Stimulated activated CD8-positive, alpha-beta memory T cell treated with anti-CD3 and anti-CD28 coated beads, Interleukin-4, amount 100 ng/mL, for 4 hours (primary cell): ENCODE measurements at places on chromosomes 1 and 21.

DNA sequence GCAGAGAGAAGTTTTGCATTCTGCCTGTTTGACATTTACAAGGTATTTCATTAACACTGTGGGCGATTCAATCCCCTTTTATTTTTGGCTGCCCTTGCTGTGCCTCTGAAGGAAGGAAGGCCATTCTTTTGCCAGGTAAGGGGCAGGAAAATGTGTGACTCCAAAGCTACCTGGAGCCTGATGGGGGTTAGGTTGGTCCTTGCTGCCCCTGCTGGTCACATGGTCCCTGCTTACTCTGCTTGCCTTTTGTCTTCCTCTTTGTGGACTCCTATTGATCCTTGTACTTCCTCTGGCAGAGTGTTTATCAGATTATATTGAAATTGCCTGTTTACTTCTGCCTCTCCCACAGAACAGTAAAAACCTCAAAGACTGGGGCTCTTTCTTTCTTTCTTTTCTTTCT is 65.7 kb downstream of the ST6GALNAC3 start:
- no peak for DNase-seq

GRCh38 chr1:229941831-229942230 is 125.2 kb upstream of the GALNT2 start:
- no peak for DNase-seq

DNA sequence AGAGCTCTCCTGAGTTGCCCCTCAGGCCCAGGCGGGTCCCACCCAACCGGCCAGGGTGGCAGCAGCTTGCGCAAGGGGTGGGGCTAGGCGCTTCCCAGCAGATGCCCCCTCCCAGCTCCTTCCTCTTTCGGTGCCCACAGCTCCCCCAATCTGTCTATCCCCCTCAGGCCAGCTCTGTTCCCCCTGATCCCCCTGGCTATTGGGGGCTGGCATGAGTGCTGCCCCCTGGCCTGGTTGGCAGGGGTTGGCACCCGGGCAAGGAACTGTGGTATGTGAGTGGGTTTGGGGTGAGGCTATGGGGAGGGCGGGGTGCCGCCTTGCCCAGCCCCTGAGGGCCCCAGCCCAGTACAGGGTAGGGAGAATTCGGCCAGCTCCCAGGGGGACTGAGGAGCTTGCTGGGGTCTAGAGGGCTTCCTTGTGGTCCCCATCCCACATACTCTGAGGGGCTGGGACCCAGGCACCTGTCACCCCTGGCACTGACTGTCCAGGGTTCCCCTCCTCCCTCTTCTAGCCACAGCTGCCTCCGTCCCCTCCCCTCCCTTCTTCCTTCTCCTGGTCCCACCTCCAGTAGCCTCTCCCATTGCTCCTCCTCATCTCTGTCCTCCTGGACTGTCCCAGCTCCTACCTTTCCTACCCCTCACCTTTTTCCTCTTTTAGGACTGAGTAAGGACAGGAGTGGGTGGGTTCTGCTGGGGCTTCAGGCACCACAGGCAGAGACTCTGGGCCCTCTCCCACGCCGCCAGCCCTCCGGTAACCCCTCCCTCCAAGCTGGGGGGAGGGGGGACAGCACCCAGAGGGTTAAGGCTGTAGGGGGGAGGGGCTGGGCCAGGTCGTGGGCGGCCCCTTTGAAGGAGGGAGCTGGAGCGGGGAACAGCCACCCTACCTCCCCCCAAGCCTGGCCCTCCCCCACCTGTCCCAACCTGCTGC is 5.7 kb downstream of the ZBTB7B start:
- no peak for DNase-seq

DNA sequence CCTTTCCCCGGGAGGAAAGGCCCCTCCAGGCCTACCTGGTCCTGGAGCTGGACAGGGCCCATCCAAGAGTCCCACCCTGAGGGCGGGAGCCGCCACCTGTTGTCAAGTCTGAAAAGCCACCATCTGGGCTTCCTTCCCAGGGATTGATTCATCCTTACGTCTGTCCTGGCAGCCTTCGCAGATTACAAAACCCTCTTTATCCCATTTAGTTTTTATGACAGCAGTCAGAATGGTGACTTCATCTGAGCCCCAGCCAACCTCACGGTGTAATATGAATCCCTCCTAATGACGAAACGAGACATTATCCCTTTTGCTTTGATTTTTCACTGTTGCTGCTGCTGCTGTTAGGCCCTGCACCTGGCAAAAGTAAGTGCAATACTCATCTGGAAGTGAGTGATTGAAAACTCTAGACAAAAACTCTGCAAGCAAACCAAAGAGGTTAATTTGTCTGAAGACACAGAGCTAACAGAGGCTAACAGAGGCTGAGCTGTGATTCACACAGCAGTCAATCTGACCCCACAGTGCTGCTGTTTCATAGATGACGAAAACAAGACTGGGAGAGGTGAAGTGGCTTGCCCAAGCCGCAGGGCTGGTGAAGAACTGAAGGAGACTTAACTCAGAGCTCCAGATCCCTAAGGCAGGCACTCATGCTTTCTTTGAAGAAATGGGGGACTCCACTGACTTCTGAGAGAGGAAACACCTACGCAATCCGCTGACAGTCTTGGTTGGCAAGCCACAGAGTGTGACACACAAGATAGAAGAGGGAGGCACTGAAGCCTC is 30.0 kb upstream of the S100A7 start:
- DNase-seq = no peak

DNA sequence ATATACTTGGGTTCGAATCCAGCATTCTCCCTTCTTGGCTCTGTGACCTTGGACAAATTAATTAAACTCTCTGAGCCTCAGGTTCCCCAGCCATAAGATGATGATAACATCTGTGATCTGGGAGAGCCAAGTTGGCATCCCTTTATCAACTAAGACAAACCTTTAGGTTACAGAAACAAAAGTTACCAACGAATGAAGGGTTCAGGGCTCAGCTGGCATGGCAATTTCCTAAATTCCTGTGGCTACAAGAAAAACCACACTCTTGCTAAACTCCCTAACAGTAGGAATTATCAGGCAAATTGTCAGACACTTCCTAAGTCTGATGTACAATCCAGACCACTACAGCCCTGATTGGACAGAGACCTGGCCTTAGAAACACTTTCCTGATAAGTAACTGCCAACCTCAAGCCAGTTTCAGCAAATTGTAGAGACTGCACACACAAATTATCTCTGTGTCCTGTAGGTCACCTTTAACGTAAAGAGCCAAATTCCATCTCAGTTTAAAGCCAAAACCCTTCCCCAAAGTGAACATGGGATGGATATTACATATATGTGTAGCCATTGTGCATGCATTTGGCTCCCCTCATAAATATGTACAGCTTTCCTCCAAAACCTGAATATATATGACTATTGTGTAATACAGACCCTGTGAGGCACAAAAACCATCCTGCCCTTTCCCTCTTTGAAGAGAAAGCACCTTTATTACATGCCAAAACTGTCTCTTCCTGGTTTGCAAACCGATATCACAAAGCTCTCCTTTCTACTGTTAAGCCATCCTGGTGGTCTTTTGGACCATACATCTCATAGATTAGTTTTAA is 39.5 kb upstream of the EDARADD start:
- DNase-seq = no peak

- no peak for DNase-seq
Measured at GRCh38 chr1:83527987-83528386, 470.9 kb downstream of the TTLL7 start.

DNA sequence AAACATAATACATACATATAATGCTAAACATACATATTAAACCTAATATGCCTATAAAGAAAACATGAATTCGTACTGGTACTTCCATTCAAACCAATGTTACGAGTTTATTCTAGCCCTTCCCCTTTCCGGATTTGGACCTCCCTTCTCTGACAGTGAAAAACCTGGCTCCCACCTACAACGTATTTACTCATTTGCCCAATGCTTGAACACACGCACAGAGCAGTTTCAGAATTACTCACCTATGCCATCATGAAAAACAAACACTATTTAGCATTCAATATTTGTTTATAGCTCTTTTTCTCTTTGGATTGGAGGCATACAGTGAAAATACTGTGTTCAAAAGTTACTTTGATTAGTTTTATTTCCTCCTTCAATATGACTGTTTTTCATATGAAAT is 204.4 kb downstream of the LMX1A start:
- DNase-seq = no peak

DNA sequence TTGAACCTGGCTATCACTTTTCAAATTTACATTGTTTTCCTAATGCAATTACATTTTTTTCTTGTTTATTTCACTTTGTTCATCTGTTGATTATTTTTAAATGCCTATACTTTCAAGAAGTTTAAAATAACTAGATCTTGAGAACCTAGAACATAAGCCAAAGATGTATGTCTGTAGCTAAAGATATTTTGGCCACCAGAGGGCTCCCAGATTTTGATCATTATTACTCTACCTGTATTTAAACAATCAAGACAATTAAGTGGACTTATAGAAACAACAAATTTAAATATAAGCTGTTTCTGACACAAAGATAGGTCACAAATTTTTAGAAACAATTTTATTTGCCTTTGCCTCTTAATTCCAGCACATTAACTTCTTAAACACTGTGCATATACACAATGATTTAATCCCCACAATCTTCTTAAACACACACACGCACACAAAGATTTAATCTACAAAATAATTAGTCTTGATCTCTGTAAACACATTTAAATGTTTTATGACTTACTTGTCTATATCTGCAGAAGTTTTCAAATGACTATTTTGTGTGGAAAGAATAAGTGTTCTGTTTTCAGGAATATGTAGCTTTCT is 380.0 kb downstream of the DSCAM start:
- no peak for DNase-seq

GRCh38 chr1:86104606-86105532 is 51.7 kb downstream of the COL24A1 start:
- no peak for DNase-seq

DNA sequence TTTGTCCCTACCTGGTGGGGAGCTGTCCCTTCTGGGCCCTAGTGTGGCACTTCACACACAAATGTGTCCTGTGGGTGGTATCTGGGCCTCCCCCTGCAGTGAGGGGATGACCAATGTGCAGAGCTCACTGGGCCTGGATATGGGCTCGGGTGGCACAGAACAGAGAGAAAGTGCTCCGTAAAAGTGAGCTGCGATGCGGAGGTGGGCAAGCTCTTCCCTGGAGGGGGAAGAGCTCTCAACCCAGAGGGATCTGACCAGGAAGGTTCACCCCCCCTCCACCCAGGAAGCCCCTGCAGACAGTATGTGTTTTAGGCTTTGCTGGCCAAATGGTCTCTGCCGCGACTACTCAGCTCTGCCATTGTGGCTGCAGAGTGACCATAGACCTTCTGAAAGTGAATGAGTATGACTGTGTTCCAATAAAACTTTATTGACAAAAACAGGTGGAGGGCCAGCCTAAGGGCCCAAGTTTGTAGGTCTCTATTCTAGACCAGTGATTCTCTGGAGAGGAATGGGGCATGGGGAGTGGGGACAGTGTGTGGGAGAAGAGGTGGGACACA is 8.6 kb upstream of the ITGB2 start:
- no peak for DNase-seq

DNA sequence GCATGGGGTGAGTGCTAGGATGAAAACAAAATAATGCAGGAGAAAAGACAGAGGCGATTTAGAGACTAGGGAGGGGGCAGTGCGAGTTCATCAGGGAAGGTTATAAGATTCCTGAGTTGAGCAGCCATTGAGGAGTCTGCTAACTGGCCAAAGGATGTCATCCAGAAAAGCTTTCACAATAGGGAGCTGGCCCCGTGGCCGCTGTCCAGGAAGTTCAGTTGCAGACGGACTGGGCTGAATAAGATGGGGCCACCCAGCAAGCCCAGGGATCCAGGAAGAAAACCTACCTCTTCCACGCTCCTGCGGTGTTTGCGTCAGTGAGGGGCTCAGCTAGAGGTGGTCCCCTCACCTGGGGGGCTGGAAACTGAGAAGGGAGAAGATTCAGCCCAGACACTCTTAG is 4.0 kb upstream of the PKP1 start:
- no peak for DNase-seq

DNA sequence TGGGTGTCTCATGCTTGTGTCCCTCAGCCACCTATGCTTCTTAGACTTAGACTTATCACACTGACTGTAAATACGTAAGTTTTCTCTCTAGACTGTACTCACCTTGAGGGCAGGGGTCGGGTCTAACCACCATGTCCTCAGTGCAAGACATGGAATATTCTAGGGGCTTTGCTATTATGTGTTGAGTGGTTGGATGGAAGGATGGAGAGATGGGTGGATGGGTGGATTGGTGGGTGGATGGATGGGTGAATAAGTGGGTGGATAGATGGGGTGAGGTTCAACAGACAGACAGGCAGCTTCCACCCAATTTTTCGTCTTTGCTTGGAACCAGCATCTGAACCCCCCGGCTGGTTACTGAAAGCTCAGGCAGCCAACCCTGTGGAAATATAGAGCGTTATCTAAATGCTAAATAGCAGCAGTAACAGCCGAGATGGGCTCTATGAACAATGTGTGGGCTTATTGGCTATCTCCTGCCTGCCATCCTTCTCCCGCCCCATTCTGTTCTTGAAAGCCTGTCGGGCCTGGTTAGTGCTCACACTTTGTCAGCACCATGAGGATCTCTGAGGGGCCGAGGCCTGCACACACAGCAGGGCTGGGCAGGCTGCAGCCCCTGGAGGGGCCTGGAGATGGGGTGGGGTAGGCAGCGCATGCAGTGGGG is 130.7 kb downstream of the ACTL8 start:
- DNase-seq = no peak

- DNase-seq = no peak
Measured at GRCh38 chr21:42913476-42913875, 12.0 kb downstream of the ERVH48-1 start.

DNA sequence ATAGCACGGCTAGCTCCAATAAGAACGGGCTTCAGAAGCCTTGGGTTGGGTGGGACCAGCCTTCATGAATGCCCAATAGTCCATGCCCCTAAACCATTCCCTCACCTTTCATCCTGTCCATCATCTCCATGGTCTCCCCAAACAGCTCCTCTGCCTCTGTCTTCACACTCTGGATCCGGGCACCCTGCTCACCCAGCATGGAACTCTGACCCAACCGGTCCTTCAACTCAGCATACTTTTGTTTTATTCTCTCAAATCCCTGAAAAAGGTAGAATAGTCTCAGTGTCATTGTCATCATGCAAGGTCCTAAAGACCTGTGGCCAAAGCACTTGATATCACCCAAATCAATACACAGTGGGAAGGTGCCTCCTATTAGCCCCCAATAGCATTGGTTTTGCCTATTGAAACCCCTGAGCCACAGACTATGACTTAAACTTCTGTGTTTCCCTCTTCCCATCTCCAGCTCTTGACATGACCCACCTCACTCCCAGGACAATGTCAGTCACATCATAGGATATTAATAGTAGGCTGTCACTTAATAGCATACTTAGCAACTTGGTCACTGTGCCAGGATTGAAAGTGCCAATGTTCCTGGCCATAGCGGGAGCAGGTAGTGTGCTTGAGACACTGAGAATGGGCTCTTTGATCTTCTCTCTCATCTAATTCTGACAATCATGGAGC is 33.0 kb downstream of the CAMK1G start:
- DNase-seq = no peak

DNA sequence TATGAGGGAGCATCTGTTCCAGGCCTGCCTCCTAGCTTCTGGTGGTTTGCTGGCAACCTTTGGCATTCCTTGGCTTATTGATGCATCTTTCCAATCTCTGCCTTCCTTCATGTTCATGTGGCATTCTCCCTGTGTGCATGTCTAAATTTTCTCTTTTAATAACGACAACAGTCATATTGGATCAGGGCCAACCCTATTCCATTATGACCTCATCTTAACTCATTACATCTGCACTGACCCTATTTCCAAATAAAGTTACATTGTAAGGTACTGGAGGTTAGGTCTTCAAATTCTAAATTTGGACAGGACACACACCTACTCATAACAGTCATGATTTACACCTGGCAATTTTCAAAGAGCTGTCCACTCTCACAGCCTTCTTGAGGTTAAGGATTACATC is 117.2 kb upstream of the FGGY start:
- no peak for DNase-seq

- no peak for DNase-seq
Measured at GRCh38 chr1:17588048-17588871, 48.8 kb downstream of the ARHGEF10L start.
